ENCODE measurements at places on chromosomes 1 and 21. TPM values are rescaled to one million over a fixed set of nuclear protein-coding genes. Genes with fewer than 3 reads are reported as not detected.
A peak's percentile ranks its signal among the peaks of the same experiment; 100 is the strongest.

The CFAP126 gene
- total RNA-seq: not detected

The EFNA1 gene
- 35.8 TPM for total RNA-seq

The DYRK3 gene
- total RNA-seq: 27.9 TPM

GRCh38 chr1:167333124-167333523 is 112.4 kb downstream of the POU2F1 start:
- no peak overlapping the region for H3K4me3 ChIP-seq
- no peaks in the 10 kb centered on the region for H3K36me3 ChIP-seq
- H3K4me1 ChIP-seq: peaks cover 6% of the 10 kb centered on the region
- no peak overlapping the region for H3K27ac ChIP-seq

DNA sequence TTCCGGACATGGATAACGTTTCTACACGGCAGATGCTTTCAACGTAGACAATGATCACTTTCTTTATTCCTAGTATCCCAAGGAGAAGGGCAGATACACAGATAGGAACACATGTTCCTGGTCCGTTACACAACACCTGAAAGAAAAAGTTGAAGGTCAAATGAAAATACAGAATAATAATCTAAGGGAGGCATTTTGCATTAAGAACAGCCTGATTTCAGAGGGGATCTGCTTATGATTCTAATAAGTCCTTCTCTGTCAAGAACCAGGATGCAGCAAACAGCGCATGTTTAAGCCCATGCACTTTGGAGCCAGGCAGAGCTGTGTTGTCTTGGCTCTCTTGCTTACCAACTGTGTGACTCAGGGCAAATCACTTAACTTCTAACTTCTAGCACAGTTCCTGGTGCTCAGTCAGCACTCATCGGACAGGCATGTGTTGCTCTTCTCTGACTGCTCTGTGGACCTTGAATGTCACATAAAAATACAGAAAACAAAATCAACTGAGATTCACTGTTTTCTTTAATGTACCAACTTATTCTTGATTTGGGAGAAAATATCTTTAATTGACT is 56.3 kb upstream of the CNN3 start:
- no peaks in the 10 kb centered on the region for H3K27me3 ChIP-seq
- H3K4me3 ChIP-seq: no peak overlapping the region
- peaks cover 28% of the 10 kb centered on the region for H3K4me1 ChIP-seq
- peak overlapping the region; percentile 28 for H3K27ac ChIP-seq

DNA sequence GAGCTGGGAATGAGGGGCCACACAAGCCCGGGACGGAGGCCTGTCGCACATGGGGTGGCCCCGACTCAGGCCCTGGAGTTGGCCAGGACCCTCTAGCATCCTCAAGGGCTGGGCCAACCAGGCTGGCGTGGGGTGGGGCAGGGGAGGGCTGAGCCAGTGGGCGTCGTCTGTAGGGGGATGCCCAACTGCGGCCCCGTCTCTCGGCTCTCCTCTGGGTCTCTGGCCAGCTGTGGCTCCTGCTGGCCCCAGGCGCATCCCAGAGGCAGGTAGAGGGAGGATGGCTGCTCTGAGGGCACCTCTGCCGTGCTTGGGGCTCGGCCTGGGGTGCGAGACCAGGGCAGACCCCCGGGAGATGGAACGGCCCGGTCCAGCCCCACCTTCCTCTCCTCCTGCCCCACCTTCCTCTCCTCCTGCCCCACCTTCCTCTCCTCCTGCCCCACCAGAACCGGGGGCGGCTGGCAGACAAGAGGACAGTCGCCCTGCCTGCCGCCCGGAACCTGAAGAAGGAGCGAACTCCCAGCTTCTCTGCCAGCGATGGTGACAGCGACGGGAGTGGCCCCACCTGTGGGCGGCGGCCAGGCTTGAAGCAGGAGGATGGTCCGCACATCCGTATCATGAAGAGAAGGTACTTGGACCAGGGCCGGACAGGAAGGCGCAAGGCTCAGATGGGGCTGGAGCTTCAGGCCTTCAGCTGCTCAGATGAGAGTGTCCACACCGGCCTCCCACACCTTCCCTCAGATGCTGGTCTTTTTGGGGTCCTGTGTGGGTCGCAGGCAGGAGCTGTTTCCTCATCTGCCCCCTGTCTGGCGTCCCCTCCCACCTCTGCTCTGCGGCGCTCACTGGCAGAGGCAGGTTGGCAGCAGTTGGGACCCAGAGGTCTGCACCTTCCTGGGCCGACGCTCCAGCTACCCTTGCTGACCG is 6.2 kb downstream of the SAMD11 start:
- H3K27me3 ChIP-seq: peaks cover 18% of the 10 kb centered on the region
- H3K27ac ChIP-seq: no peak overlapping the region
- no peak for DNase-seq
- H3K36me3 ChIP-seq: no peaks in the 10 kb centered on the region

DNA sequence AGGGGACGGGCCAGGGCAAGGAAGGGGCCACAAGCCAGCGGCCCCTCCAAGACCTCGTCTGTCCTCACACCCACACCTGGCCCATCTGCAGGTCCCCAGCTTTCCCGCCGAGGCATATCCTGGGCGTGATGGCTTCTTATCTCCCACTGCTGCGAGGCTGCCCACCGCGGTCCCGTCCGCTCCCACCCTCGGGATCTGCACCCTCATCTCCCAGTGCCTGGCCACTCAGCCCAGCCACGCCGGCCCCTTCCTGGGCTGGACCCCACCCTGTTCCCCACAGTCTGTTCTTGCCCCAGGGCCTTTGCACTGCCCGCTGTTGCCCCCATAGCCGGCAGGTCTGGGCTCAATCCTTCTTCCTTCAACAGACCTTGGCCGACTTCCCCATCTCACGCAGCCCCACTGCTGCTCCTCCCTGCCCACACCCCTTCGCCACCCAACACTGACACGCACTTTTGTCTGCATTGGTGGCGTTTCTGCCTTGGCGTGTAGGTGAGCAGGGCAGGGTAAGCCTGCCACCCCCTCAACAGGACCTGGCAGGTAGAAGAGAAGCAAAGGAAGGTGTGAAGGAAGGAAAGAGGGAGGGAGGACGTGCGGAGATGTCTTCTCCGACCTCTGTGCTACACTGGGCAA is 4.4 kb upstream of the TTC34 start:
- H3K27me3 ChIP-seq: peaks cover 58% of the 10 kb centered on the region
- no peaks in the 10 kb centered on the region for H3K36me3 ChIP-seq
- no peak overlapping the region for H3K4me3 ChIP-seq
- no peak overlapping the region for H3K27ac ChIP-seq
- DNase-seq: peak; percentile 9
- no peaks in the 10 kb centered on the region for H3K4me1 ChIP-seq

DNA sequence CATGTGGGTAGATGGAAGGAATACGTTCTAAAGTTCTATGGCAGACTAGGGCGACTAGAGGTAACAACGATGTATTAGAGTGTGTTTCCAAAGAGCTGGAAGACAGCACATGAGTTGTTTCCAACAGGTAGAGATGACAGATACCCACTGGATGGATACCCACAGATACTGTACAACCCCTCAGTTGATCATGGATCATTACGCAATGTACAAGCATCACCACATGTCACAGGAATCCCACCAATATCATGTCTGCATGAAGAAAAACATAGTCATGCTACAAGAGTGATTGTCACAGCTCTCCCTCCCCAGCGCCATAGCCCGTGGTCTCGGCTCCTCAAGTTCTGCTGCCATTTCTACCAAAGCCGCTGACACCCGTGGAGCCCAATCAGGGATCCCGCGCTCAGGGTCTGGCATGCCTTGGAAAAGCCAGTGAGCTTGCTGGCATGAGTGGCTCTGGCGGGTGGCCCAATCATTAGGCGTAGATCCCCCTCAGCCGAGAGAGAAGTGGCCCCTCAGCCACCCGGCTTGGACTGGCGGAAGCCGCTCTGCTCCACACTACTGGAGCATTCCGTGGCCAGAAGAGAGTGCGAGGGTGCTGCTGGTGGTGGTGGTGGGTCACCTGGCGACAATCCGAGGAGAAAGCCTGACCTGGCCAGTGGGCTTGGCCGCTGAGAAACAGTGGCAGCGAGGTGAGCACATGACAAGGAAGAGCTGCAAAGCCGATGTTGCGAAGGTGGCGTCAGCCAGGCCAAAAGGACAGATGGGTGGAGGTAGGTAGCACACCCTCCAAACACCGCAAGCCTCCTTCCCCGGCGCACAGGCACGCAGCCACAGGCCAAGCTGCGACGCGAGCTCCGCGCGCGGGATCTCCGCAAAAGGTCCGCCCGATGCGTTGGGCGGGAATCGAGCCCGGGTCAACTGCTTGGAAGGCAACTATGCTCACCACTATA is 65.7 kb upstream of the FCGR2A start:
- H3K4me1 ChIP-seq: peaks cover 6% of the 10 kb centered on the region
- H3K27ac ChIP-seq: no peak overlapping the region
- no peaks in the 10 kb centered on the region for H3K36me3 ChIP-seq
- DNase-seq: no peak
- peaks cover 58% of the 10 kb centered on the region for H3K27me3 ChIP-seq

GRCh38 chr1:226946841-226947240 is 6.7 kb downstream of the COQ8A start:
- H3K4me1 ChIP-seq: peaks cover 68% of the 10 kb centered on the region
- H3K27ac ChIP-seq: peak overlapping the region; percentile 73
- no peak overlapping the region for H3K4me3 ChIP-seq
- DNase-seq: no peak

Data from heart right ventricle (tissue), 16 donors.